ENCODE measurements at places on chromosomes 3 and 15. TPM values are rescaled to one million over a fixed set of nuclear protein-coding genes. Genes with fewer than 3 reads are reported as not detected.

Gene PP2D1
- not detected for total RNA-seq

Gene FSIP1
- total RNA-seq: 1.2 TPM

Gene GCSAM
- total RNA-seq: 0.25 TPM

DNA sequence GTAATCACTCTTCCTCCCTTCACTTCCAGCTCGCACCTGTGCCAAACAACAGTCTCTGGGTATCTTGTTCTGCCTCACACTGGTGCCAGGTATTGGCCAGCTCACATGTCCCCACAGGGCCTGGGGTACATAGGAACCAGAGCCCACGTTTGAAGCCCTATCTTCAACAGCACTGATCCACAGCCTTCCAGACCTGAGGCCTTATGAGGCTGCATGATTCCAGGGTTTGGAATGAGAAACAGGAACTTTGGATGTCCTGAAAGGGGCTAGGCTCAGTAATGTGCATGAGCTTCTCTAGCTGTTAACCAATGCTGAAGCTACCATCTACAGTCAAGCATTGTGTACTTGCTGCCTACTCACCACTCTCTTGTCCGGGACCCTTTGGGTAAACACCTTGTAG, 92.4 kb downstream of the GPR156 start:
- no peak for DNase-seq

GRCh38 chr3:165210132-165210531, 13.9 kb upstream of the SLITRK3 start:
- no peak for DNase-seq

GRCh38 chr15:68441045-68441743, 9.2 kb upstream of the ITGA11 start:
- DNase-seq: no peak

DNA sequence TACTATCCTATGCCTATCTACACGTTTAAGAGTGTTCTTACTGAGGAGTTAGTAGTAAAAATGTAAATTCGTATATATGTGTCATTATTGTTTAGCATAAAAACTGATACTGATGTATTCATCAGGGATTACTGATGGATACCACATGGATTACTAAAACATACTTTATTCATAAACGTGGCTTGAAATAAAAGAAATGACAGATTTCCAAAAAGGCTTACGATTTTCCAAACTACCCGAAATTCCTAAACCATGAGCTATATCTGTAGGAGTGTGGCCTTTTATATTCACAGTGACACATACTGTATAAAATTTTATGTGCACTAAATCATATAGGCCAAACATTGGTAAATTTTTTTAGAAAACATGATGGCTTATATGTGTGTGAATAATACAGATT, 6.9 kb downstream of the TSC22D2 start:
- no peak for DNase-seq
